Breast epithelium (tissue), 4 donors: ENCODE measurements at places on chromosomes 16 and 17.

GRCh38 chr16:14088155-14088753, 17.1 kb downstream of the MRTFB start:
- DNase-seq, result no peak

- peak; percentile 89 for DNase-seq
Measured at GRCh38 chr17:18158022-18158600, 25.5 kb upstream of the ALKBH5 start.

GRCh38 chr16:88387941-88388627, 5.3 kb downstream of the ZNF469 start:
- DNase-seq, result peak; percentile 93

DNA sequence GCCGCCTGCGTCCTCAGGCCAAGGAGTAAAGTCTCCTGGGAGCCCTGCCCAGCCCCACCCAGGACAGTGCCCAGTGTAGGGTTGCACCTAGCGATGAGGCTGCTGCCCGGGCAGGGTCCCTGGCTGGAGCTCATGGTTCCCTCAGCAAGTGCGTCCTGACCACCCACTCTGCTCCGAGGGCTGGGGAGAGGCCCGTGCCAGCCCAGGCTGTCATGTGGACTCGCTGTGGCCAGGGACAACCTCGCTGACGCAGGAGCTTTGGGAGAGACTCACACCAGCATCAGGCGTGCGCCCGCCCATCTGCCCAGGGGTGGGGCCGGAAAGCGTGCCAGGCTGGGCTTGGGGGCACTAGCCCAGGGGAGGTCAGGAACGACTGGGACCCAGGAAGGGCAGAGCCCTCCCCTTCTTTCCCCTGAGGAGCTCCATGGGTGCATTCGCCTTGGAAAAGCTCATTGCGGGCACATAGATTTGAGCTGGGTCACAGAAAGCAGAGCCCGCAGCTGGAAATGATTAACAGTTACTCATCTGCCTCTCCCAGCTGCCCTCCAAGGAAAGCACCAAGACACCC, 19.7 kb downstream of the DPEP1 start:
- DNase-seq, result no peak

DNA sequence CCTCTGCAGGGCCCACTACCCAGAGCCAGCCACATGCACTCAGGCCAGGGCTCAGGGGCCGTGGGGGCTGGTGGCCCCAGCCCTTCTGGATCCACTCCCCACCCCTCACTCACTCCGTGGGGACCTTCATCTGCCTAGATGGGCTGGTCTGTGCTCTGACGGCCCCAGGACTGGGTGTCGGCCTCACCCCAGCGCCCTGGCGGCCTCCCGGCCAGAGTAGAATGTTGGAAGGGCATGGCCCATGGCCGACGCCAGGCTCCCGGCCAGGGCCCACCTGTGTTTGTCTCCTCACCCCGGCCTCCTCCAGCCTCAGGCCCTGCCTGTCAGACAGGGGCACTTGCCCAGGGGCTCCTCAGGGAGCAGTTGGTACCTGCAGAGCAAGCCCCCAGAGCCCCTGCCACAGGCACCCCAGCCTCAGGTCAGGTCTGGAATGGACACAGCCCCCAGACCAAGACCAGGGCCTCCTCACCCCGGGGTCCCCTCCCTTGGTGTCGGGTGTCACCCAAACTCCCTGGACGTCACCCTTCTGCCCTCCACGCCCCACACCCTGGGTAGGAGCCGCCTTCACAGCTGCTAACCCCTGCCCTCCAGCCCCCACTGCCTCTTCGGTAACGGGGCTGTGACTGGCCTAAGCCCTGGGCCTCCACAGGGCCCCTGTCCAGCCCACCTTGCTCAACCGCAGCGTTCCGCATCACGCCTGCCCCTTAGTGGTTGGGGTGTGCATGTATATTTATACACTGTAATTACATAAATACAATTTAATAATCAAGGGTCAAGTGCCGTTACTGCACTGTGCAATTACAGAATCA, 3.0 kb upstream of the CDH15 start:
- DNase-seq, result no peak

DNA sequence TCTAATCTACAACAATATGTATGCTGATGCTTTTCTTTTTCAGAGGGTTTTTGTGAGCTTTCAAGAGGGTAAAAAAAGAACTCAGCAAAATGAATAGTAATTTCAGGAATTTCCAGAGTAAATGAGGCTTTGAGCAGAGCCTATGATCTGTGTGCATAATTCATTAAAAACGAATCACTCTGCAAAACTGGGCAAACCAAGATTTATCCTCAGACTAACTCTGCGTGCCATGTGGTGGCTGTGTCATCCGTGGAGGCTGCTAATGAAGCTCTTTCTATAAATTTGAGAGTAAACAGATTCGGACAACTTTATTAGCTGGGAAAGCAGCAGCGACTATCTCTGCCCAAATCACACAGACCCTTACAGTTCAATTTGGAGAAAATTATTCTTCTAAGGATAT, 83.8 kb downstream of the FOXL1 start:
- DNase-seq, result no peak

- DNase-seq, result no peak
Measured at GRCh38 chr17:14474591-14474990, 173.7 kb downstream of the HS3ST3B1 start.

GRCh38 chr17:30942308-30943079, 20.7 kb downstream of the ADAP2 start:
- no peak for DNase-seq

- DNase-seq, result no peak
Measured at GRCh38 chr16:59216291-59216690, 482.2 kb upstream of the GOT2 start.

- no peak for DNase-seq
Measured at GRCh38 chr17:40157973-40158372, 17.6 kb downstream of the CASC3 start.

GRCh38 chr17:4293572-4293971, 29.8 kb upstream of the ANKFY1 start:
- no peak for DNase-seq

DNA sequence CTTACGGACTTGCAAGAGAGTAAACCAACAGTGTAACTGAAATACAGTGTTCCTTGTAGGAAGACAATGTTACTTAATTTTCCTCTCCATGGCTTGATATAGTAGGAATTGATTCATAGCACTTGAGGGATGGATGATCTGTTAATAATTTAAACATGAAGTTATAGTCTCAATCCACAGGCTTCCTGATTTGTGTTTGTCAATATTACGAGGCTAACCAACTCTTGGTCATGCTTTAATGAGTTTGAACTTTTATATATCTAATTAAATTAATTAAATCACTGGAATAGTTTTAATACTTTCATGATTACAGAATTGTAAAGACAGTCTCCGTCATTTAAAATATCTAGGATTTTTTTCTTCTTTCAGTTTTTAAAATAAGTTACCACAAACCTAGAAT, 112.0 kb upstream of the HAS3 start:
- no peak for DNase-seq

DNA sequence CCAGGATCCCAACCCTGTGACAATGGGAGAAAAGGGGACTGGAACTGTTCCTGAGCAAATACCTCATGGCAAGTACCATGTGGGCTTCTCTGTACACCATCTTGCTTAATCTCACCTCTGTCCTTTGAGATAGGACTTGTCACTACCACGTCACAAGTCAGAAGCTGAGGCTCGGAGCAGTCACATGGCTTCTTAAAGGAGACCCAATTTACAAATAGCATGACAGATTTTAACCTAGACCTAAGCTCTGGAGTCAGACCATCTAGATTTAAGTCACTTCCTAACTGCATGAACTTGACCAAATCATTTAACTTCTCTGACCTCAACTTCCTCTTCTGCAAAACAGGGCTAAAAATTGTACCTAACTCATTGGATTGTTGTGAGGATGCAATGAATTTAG, 36.0 kb upstream of the CCL1 start:
- no peak for DNase-seq

GRCh38 chr17:73311428-73311780, 397 bp downstream of the CDC42EP4 start:
- peak; percentile 55 for DNase-seq

DNA sequence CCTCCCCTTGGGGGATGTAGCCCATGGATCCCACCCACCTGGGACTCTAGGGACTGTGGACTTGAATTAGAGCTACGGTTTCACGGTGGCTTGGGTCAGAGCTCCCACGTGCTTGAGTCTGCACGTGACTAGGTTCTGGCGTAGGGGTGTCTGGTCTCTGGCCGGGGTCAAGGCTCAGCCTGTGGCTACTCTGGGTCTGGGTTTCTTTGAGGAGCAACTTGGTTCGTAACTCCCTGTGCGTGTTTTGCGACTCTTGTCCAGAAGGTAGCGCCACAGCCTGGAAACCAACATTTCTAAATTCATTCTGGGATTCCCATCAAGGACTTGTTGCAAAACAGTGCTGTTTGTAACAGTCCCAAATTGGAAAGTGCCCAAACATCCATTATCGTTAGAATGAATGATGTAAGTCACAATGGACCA, 470 bp upstream of the GGT6 start:
- no peak for DNase-seq

- DNase-seq, result no peak
Measured at GRCh38 chr17:51319186-51319585, 58.8 kb downstream of the UTP18 start.

GRCh38 chr17:7290685-7291084, 3.8 kb downstream of the YBX2 start:
- no peak for DNase-seq

GRCh38 chr17:48840441-48840840, 9.6 kb downstream of the CALCOCO2 start:
- DNase-seq, result no peak
